Ureter (tissue), 1 donor: ENCODE measurements at places on chromosomes 11 and 22.
A peak's percentile ranks its signal among the peaks of the same experiment; 100 is the strongest.

- DNase-seq, result no peak
Observed at GRCh38 chr11:35947437-35947836, 3.6 kb downstream of the LDLRAD3 start.

- no peak for DNase-seq
Observed at GRCh38 chr11:27864091-27864491, 163.8 kb upstream of the BDNF start.

- DNase-seq, result no peak
Observed at GRCh38 chr11:59573216-59573615, 42.4 kb downstream of the OSBP start.

DNA sequence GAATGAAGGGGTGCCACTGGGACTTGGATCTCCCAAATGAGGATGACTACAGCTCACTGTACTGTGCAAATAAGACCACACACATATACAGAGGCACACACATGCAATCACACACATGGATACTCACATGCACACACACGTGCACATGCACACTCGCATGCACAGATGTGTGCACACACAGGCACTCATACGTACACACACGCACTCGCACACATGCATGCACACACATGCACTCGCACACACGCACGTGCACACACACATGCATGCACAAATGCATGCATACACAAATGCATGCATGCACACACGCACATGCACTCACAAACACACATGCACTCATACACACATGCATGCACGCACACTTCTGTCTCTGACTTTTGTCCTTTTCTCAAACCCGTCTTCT, 36.0 kb downstream of the TECTA start:
- no peak for DNase-seq

DNA sequence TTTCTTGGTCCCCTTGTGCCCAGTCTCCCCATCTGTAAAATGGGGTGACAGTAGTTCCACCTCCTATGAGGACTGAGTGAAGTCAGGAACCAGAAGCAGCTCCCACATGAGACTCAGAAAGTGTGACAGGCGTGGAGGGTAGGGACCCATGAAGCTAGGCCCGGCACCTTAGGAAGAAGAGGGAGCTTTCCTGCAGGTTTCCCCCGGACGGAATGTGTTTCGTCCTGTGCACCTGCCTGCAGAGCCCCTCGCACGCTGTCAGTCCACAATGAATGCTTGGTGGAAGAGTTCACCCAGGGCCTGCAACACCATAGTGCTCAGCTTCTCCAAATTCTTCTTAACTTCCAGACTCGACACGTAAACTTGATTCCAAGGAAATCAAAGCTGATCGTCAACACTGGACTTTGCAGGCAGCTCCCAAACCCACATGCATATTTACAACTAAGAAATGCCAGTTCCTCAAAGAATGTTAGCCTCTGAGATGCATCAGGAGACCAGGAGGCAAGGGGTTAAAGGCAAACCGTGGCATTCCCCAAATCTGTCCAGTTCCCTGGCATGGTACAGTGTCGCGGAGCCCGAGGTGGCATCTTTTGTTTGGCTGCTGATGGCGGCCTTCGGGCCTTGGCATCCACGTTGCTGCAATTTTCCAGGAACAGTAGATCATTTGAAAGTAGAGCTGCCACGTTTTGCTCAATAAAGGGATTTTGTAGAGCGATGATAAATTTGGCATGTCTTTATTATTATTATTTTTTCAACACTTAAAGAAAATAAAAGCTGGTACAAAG, 15.4 kb downstream of the LRP5 start:
- DNase-seq, result no peak

- DNase-seq, result no peak
Observed at GRCh38 chr22:44623771-44624510, 78.1 kb upstream of the PRR5 start.

DNA sequence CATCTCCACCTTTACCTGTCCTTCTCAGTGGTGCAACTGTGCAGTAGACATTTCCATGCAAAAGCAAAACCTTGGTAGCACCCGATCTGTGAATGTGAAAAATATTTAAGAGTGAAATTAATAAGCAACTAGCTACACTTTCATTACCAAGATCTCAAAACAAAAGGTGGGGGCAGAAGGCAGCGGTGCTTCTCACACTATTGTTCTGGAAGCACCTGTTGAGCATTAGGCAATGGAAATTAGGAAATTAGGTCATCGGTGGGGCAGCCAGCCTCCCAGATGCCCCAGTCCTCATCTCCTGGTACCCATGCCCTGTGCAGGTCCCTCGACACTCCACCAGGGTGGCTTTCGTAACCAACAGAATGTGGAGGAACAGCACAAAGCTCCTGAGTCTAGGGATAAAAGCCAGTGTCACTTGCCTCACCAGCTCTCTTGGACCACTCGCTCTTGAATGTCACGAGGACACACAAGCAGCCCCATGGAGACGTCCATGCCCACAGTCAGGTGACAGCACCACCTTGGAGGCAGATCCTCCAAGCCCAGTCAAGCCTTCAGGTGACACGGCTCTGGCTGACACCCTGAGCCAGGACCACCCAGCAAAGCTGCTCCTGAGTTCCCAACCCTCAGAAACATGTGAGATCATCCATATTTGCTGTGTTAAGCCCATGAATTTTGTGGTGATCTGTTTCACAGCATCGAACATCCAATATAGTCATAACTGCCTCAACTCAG, 3.3 kb downstream of the LTO1 start:
- DNase-seq, result no peak

- DNase-seq, result no peak
Observed at GRCh38 chr11:35247863-35248262, 108.9 kb downstream of the CD44 start.

DNA sequence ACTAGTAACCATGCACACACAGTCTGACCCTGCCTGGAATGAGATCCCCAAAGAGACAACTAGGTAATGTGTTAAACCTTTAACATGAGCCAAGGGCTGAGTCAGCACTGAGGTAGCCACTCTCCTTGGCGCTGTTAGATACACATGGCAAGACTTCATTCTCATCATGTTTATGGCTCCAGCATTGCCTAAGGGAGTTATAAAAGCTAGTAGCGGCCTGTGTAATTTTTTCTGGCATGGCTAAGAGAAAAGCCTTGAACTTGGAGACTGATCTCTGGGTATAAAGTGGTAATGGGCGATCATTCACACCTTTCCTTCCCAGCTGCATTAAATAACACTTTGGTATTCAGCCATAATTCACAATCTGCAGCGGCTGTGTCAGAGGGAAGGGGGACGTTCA, 779.7 kb upstream of the LRRC4C start:
- DNase-seq, result no peak

DNA sequence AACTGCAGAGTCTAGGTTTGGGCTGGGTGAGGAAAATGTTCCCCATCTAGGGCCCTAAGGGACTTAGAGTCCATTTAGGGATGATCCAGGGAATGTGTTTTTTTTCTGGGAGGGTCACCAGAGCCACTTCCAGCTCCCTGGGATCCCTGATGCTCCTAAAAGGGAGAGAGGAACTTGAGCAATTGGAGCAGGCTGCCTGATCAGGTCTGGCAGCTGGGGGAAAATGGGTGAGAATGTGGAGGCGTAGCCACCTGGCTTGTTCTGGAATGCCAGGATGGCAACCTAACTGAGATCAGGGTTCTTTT, 1.2 kb downstream of the PGAP2 start:
- DNase-seq, result no peak

DNA sequence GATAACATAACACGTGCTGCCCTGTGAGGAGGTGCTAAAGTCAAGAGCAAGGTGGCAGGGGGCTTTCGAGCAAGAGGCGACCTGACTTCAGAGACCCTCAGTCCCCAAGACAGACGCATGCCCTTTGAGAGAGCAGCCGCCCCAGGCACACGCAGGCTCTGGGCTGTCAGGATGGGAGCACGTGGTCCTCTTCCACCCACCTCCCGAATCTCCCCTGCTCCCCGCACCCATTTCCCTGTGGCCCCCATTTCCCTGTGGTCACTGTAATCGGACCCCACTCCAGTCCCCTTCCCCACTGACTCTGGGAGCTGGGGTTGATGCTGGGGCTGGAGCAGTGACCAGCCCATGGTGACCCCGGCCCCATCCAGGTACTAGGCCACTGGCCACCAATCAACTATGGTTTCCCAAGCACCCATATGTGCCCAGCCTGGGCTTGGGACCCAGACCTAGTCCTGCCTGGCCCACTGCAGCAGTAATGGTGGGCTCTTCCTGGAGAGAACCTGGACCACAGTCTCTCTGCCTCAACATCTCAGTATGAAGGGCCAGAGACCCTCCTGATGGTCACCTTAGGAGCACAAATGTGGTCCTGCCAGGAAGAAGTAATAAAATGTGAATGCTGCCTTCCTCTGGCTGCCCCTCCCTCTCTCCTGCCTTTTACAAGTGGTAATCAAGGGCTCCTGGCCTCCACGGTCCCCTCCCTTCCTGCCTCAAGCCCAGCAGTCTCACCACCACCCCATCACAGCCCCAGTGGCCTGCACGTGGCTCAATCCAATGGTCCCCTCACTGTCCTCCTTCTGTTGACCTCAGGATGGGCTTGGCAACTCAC, 39.0 kb downstream of the IGLL5 start:
- no peak for DNase-seq

GRCh38 chr11:19703211-19703610, 9.4 kb upstream of the NAV2 start:
- no peak for DNase-seq

DNA sequence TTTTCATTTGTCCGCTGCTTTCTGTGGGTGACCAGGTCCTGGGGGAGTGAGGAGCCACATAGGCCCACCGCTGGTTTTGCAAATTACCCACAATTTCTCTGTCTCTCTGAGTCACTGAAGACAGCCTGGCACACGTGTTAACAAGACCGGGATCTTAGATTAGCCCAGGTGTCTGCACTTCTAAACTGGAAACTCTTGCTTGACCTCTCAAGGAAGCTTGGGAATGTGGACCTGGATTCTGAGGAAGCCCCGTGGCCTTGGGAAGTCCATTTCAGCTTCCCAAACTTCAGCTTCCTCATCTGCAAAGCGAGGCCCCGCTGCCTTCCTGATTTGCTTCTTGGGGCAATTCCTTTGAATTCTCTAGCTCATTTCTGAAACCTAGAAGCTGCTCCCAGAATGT, 119.9 kb downstream of the KIAA1671 start:
- no peak for DNase-seq

GRCh38 chr11:108914981-108915380, 250.1 kb downstream of the DDX10 start:
- DNase-seq, result no peak

- no peak for DNase-seq
Observed at GRCh38 chr22:25566898-25567235, 2.4 kb downstream of the GRK3 start.

- peak; percentile 89 for DNase-seq
Observed at GRCh38 chr11:1458340-1459218, 28.0 kb downstream of the MOB2 start.

- no peak for DNase-seq
Observed at GRCh38 chr11:35365961-35366360, 53.4 kb downstream of the SLC1A2 start.

DNA sequence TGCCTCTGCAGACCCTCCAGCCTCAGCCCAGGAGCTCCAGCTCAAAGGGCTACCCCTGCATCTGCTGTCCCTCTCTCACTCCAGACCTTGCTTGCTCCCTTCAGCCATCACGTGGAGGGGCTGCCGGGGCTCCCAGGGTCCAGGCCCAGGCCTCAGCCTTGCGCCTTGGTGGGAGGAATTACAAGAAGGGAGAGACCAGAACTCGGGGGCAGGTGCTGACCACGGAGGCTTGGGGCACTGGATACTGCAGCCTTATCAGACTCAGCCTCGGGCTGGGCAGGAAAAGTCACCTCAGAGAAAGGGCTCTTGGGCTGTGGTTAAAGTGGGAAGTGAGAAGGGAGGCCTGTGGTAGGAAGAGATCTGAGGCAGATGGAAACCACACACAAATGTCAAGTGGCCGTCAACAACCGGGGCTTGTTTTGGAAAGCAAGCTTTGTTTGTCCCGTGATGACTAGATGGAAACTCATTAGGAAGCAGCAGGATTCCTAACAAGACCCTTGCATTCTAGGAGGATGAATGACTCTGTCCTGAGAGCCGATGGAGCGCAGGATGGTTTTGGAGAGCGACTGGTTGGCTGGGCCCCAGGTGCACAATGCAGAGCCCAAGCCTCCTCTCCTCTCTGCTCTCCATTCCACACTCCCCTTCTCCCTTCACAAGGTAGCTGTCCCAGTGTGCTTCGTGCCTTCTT, 1321.7 kb downstream of the TBC1D22A start:
- no peak for DNase-seq

DNA sequence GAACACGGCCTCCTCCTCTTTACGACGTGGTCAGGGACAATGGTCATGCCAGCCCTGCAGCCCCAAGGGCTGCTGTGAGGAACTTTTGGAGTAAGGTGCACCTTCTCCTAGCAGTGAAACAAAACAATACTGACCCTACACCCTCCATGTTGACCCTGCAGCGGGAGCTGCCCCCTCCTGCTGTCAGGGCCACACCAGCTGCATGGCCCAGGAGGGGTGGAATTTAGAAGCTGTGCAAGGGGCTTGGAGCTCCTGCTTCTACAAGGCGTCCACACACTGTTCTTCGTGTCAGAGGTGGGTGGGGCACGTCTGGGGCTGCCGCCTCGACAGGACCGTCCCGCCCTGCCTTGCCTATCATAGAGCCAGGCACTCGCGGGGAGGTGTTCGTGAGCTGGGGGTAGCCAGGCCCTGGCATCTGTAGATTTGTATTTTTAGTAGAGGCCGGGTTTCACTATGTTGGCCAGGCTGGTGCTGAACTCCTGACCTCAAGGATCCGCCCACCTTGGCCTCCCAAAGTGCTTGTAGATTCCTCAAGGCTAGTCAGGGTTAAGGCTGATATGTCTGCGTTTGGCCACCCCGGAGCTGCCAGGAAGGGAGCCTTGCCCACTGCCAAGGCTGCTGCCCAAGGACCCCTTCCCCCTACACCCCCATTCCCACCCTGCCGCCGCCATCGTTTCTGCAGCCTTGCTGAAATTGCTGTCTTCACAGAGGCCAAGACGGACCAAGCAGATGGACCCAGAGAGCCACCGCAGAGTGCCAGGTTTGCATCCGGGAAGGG, 15.9 kb downstream of the INCENP start:
- DNase-seq, result peak; percentile 25

GRCh38 chr11:8099291-8099899, 18.4 kb downstream of the TUB start:
- DNase-seq, result peak; percentile 75

- no peak for DNase-seq
Observed at GRCh38 chr11:26835611-26836010, 113.8 kb upstream of the SLC5A12 start.
